Peyer's patch (tissue), 4 donors: ENCODE measurements at places on chromosomes 13 and 19. TPM values are rescaled to one million over a fixed set of nuclear protein-coding genes. Genes with fewer than 3 reads are reported as not detected.

GRCh38 chr13:69857183-69857821 is 250.3 kb upstream of the ATXN8OS start:
- no peak for DNase-seq

The ADPRHL1 gene
- 15.2 TPM for total RNA-seq

The PRX gene
- total RNA-seq, result 2.7 TPM

The NPHS1 gene
- not detected for total RNA-seq

The PCDH17 gene
- 2.2 TPM for total RNA-seq
